ENCODE measurements at places on chromosomes 5 and 9.

DNA sequence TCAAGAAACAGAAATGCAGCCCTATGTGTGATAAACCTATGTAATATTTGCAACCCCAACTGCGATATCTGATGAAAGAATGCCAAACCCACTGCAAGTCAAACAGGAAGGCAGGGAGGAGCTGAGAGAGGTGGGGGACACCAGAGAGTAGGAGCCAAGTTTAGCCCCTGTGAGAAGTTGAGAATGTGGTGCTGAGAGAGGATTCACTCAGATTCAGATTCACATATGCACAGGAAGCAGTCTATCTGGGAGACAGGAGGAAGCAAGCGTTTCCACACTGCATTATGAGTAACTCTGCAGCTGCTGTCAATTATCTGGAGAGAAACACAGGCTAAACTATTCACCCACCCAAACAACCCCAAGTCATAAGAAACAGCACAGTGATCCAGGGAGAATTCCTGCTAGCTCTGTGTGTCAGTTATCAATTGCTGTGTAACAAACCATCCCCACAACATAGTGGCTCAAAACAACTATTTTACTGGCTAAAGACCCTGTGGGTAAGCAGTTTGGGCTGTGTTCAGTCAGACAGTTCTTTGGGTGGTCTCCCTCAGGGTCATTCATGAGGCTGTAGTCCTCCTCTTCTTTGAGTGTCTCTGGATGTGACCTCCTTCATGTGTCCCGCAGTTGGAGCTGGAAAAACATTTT lies 161.9 kb upstream of the RAI14 start:
- DNase-seq = peak; percentile 94

GRCh38 chr9:125180876-125181275 lies 8.7 kb downstream of the PPP6C start:
- no peak for DNase-seq

DNA sequence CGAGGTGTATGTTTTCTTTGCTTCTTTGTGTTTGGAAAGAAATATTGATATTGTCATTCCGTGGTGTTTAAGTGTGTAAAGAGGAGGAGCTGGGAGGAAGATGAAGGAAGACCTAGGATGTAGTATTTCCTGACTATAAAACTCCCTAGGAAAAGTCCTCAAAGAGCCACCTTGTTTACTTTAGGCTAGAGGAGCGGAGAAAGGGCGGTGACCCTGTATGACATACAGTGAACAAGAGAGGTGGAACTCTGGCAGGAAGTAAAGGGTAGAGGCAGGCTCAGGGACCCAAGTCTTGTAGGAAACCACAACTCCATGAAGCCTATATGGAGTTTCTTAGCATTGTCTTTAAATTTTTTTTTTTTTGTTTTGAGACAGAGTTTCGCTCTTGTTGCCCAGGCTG lies 303.9 kb downstream of the DOCK8 start:
- no peak for DNase-seq

- DNase-seq = peak; percentile 60
These were observed 25.2 kb downstream of the SLC28A3 start for GRCh38 chr9:84315278-84315877.

DNA sequence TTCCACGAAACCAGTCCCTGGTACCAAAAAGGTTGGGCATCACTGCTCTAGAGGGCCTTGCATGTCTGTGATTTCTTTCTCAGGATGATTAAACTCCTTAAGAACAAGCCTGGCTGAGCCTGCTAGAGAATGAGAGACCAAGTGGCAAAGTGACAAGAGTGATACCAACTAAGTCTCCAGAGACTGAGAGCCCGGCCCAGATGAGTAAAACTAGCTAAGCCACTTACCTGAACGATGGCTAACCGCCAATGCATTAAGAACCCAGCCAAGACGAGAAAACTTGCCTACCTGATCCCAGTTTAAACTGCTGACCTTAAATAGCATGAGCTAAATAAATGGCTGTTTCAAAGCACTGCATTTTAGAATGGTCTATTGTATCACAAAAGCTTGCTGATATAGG lies 5.6 kb upstream of the CCDC152 start:
- no peak for DNase-seq

DNA sequence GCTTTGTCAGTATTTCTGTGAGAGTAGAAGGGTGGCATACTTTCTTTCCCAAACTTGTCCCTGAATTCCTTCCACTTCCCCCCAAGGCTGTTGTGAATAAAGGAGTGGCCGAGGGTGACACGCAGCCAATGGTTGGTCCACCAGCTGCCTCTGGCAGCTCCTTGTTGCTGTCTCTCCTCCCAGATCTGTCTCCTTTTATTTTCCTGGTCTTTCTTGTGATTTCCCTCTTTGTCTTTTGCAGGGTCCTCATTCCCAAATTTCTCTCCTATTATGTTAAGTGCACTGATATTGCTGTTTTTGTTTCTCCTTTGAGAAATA lies 137.5 kb upstream of the HMHB1 start:
- no peak for DNase-seq

GRCh38 chr5:181112476-181112875 lies 18.5 kb downstream of the OR2V1 start:
- no peak for DNase-seq

- no peak for DNase-seq
These were observed 33.4 kb downstream of the GIN1 start for GRCh38 chr5:103086547-103086946.

GRCh38 chr9:91118704-91119025 lies 243.1 kb downstream of the AUH start:
- peak; percentile 23 for DNase-seq

DNA sequence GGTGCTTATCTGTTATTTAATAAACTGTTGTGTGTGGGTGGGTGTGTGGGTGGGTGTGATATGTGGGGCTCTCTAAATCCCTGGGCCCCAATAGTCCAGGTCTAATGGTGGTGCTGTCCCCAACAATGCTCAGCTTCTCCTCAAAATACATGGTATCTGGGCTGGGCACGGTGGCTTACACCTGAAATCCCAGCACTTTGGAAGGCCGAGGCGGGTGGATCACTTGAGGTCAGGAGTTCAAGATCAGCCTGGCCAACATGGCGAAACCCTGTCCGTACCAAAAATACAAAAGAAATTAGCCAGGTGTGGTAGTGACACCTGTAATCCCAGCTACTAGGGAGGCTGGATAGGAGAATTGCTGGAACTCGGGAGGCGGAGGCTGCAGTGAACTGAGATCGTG lies 4.5 kb upstream of the ORM1 start:
- no peak for DNase-seq

DNA sequence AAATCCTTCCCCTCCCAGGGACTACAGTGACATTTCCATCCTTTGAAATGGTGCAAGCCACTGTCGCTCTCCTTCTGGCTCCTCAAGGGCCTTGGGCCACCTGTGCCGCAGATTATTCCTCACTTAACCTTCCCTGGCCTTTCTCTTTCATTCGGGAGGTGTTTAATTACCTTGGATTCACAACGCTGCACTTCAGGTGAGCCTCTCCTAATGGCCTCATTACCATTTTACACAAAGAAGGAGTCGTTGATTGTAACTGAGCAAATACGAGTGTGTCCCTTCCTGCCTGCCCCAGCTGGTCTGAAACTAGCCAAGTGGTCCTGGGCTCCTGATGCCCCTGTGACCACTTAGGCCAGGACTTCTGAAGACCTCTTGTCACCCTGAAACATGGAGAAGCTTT lies 205.0 kb downstream of the CRB2 start:
- no peak for DNase-seq

DNA sequence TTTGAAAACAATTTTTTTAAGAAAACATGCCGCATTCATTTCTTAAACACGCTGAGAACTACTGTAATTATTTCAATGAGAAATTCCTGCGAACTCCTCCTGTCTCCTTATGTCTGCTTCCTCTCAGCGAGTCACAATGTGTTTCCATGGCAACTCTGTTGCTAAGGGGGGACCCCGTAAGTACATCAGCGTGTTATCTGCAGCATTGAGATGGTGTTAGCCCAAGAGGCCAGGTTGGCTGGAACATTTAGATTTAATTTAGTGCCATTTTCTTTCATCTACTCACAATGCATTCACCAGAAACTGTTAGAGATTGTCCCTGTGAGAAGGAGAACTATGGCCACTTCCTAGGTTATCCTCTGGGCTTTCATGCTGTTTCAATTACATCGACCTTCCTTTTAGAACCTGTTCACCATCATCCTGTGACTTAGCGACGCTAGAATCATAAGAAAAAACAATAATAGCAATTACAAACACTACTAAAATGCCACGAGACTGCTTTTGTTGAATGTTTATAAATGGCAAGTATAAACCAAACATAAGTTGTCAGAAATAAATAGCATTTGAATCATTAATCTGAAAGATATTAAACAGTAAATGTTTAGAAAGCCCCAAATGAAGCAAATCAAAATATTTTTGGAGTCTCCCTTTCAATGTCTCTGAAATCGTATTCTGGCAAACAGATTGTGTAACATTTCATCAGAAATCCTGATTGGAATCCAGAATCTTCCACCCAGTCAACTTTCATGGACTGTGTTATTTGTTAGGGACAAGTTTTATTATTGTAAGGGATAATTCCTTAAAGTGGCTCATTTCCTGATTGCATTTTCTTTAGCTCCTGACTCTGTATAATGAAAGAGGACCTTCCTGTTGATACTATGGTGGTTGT lies 39.7 kb upstream of the SHC3 start:
- DNase-seq = peak; percentile 20

- peak; percentile 21 for DNase-seq
These were observed 91.4 kb upstream of the RANBP6 start for GRCh38 chr9:6106711-6107339.

GRCh38 chr5:148913985-148914431 lies 87.6 kb downstream of the ADRB2 start:
- DNase-seq = peak; percentile 96

DNA sequence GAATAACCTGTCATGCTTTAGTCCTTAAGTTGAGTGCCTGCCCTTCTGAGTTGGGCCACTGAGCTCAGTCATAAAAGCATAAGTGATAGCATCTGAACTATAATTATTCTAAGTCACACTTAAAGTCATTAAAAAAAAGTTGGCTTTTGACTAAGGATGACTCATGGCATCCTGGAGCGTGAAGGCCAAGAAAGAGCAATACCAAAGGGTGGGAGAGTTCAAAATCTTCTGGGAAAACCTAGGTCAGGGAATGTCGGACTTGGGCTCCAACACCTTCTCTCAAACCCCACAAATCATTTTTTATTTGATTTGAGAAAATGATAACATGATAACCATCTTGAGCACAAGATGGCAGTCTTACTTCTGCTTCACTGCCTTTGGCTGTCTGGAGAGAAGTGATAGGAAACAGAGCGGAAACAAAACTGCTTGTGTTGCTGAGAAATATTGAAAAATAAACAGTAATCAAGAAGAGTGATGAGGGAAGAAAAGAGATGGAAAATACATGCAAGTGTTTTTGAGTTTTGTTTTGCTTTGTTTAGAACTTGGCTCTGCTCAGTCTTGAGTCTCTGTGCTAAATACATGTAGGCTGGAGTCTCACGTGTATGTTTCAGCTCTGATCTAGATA lies 16.9 kb upstream of the NTRK2 start:
- DNase-seq = no peak

DNA sequence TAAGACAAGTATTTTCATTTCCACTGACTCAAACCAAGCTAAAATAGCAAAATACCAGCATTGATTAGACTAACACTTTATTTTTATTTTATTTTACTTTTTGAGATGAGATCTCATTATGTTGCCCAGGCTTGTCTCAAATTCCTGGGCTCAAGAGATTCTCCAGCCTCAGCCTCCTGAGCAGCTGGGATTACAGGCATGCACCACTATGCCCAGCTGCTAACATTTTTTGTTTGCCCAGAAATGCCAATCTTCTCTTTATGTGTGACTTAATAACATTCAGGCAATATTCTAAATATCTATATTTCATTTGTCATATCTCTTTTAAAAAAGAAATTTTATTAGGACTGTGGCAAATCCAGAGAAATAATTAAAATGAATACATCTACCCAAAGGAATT lies 55.0 kb downstream of the OXCT1 start:
- DNase-seq = no peak

DNA sequence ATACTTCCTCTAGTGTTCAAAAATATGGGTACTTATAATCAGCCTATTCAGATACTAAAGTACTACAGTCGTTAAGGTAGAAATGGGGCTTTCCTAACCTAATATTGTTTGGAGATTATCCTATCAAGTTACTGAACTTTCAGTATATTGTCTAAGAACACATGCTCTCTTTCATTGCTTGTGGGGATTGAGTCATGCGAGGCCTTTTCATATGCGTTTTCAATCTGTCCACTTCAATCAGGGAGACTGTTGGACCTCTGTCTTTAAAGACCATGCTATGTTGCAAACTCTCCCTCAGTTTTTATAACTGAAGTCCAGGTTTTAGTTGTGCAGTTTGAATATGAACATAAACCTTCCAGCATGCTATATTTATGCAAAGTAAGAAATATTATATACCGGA lies 15.0 kb downstream of the PRR16 start:
- DNase-seq = peak; percentile 48

- DNase-seq = no peak
These were observed 11.1 kb upstream of the PAIP1 start for GRCh38 chr5:43567967-43568366.

- no peak for DNase-seq
These were observed 60.2 kb upstream of the UNC5A start for GRCh38 chr5:176750144-176750543.

DNA sequence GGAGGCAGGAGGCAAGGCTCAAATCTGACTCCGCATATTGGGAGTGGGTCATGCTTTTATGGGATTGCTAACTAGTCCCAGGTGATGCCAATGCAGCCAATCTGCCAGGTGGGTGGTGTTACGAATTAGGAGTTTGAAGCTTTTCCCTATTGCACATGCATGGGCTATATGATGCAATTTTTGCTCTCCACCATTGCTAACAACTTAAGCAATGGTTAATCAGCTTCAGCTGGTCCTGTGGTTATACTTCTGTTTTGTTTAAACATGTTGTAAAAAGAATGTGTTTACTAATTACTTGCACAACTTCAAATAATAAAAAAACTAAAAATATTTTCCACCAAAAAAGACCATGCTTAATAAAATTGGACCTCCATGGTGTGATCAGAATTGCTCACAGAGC lies 55.7 kb downstream of the SHC3 start:
- peak; percentile 68 for DNase-seq

- DNase-seq = peak; percentile 26
These were observed 97.3 kb downstream of the USP20 start for GRCh38 chr9:129932303-129933151.

All from fibroblast of skin of abdomen (primary cell).